ENCODE measurements at places on chromosomes 1 and 21. TPM values are rescaled to one million over a fixed set of nuclear protein-coding genes. Genes with fewer than 3 reads are reported as not detected.

DNA sequence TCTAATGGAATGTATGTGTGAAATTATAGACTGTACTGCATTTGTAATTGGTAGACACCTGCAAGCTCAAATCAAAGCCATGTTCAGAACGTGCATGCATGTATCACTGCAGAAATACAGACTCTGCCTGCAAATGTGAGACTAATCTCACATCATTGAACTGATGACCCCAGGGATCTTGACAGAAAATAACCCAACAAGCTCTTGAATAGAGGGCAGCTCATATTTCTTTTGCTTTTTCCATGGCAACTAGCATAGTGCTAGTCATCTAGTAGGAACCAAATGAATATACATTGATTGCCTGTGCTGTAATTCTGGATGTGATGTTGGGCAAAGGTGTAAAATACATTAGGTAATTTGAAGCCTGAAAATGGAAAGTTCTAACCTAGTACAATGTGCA is 62.4 kb downstream of the PTPRC start:
- DNase-seq = no peak
- H3K36me3 ChIP-seq = peaks cover 35% of the 10 kb centered on the region
- H3K27ac ChIP-seq = peak overlapping the region; percentile 58
- H3K4me1 ChIP-seq = peaks cover 91% of the 10 kb centered on the region
- no peaks in the 10 kb centered on the region for H3K27me3 ChIP-seq

DNA sequence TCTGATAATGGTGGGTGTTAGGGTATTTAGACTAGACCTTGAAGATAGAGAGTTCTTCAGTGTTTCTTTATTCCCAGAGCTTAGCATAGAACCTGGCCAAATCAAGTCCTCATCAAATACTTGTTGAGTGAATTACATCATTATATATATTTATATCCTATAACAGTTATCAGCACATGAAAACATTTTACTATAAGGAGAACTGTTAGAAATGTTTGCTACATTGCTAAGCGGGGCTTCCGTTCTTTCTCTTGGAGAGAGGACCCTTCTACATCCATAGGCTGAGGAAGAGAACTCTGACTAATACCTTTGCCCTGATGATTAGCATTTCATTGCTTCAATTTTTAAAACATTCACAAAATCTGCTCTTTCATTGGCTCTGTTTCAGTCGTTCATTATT is 66.5 kb upstream of the NBL1 start:
- H3K27ac ChIP-seq = no peak overlapping the region
- no peak for DNase-seq
- peaks cover 18% of the 10 kb centered on the region for H3K4me1 ChIP-seq
- no peaks in the 10 kb centered on the region for H3K27me3 ChIP-seq
- no peaks in the 10 kb centered on the region for H3K36me3 ChIP-seq

GRCh38 chr1:2095981-2096736 is 45.9 kb downstream of the PRKCZ start:
- peaks cover 4% of the 10 kb centered on the region for H3K4me1 ChIP-seq
- H3K4me3 ChIP-seq = no peak overlapping the region
- H3K36me3 ChIP-seq = peaks cover 8% of the 10 kb centered on the region
- H3K27me3 ChIP-seq = no peaks in the 10 kb centered on the region
- no peak overlapping the region for H3K27ac ChIP-seq

DNA sequence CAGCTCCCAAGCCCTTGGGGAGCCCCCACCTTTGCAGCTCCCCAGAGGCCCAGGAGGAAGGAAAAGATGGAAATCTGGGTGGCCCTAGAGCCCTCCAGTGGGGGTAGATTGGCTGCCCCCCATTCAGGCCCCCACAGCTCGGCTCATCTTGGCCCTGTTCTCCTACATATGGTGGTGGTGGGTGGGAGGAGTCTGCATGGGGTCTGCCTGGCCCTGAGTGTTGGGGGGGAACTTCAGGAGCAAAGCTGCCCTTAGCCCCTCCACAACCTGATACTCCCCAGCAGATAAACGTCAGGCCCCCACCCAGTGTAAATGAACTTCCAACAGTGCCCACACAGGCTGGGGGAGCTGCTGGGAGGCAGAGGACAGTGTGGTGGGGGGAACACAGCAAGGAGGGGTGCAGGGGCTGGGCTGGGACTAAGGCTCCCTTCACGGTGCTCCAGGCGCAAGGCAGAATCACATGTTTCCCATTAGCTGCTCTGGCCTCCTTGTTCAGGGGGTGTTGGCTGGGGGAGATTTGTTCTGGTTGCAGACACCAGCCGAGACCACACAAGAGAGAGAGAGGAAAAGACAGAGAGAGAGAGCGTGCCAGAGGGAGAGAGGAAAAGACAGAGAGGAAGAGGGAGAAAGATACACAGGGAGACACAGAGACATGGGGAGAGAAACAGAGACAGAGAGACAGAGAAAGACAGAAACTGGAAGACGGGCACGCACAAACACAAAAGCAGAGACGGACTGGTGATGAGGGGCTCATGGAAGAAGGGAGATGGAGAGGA is 42.6 kb downstream of the AHDC1 start:
- H3K4me3 ChIP-seq = no peak overlapping the region
- H3K27ac ChIP-seq = no peak overlapping the region
- DNase-seq = no peak
- no peaks in the 10 kb centered on the region for H3K27me3 ChIP-seq
- H3K36me3 ChIP-seq = no peaks in the 10 kb centered on the region
- peaks cover 14% of the 10 kb centered on the region for H3K4me1 ChIP-seq

DNA sequence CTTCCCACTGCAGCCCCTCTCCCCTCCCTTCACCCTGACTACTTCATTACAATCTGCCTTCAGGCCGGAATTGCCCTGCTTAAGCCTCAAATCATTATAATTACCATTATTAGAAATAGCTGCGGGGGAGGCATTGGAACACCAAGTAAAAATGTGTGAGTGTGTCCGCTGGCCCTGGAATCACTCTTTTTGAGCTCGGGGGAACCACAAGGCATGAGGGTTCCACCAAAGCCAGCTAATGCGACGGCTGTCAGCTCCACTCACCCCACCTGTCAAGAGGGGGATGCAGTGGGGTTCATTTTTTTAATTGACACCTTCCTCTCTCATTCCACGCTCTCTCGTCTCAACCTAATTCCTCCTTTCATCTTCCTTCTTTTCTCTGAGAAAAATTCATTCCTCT is 177.2 kb downstream of the PBX1 start:
- H3K27me3 ChIP-seq = no peaks in the 10 kb centered on the region
- H3K36me3 ChIP-seq = no peaks in the 10 kb centered on the region
- no peak overlapping the region for H3K4me3 ChIP-seq
- no peak for DNase-seq
- no peak overlapping the region for H3K27ac ChIP-seq
- H3K4me1 ChIP-seq = no peaks in the 10 kb centered on the region

- peaks cover 2% of the 10 kb centered on the region for H3K36me3 ChIP-seq
- no peaks in the 10 kb centered on the region for H3K27me3 ChIP-seq
- H3K4me3 ChIP-seq = no peak overlapping the region
- H3K27ac ChIP-seq = no peak overlapping the region
Observed at GRCh38 chr1:147652306-147652705, 18.0 kb downstream of the ACP6 start.

Gene GJA8
- not detected for total RNA-seq

DNA sequence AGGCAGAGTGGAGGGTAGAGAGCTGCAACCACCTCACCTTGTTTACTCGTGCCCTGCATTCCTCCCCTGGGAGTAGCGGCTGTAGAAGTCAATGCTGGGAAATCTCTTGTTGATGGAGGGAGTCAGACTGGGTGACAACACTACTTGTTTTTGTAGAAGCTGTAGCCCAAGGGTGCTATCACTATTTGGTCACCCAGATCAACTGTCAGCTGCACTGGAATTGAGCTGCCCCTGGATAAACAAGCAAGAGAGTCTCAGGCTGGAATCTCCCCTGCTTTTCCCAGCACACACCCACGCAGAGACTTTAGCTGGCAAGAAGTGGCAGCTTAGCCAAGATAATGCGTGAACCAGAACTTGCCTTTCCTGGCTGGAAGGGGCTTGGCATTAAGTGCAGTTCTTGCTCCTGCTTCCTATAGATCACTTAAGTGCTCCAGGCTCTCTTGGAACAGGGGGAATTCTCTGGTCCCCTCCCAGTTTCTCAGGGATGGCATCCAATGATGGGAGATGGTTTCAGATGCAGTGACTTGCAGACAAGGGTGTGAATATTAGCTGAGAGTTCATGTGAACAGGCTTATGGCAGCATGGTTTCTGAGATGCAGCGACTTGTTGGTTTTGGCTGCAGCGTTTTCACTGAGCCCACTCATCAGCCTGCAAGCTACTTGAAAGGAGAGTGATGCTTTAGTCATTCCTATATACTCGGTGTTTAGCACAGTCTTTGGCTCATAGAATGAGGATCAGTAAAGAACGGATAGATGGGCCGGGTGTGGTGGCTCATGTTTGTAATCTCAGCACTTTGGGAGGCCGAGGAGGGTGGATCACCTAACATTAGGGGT is 16.8 kb downstream of the ATP2B4 start:
- no peak for DNase-seq
- H3K27me3 ChIP-seq = no peaks in the 10 kb centered on the region
- no peak overlapping the region for H3K27ac ChIP-seq
- H3K4me3 ChIP-seq = no peak overlapping the region
- H3K36me3 ChIP-seq = no peaks in the 10 kb centered on the region

GRCh38 chr1:226134170-226135058 is 52.1 kb downstream of the ACBD3 start:
- no peak overlapping the region for H3K4me3 ChIP-seq
- no peak overlapping the region for H3K27ac ChIP-seq
- no peaks in the 10 kb centered on the region for H3K36me3 ChIP-seq
- DNase-seq = no peak

Gene CACNA1S
- not detected for total RNA-seq

- H3K27ac ChIP-seq = no peak overlapping the region
- no peak overlapping the region for H3K4me3 ChIP-seq
- H3K4me1 ChIP-seq = no peaks in the 10 kb centered on the region
- no peak for DNase-seq
Observed at GRCh38 chr1:207941665-207942064, 30.7 kb upstream of the CD34 start.

- no peaks in the 10 kb centered on the region for H3K4me1 ChIP-seq
- no peak for DNase-seq
Observed at GRCh38 chr1:190847166-190847565, 369.5 kb upstream of the BRINP3 start.

Gene AIRE
- not detected for total RNA-seq

DNA sequence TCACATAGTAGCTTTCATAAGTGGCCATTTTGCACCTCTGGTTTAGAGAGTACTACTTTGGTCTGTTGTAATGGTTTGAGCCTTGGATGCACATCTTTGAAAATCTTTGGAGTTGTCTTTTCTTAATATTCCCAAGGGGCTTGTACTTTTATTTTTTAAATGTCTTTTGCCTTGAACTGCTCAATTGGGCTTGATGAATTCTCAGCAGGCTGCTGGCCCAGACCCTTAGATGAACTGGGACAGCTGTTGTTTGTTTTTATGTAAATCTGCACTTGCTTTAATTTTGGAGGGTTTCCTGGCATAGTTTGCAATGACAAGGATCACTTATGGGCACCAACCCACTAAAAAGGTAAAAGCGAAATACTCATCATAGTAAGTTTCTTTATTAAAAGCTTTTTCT is 24.9 kb downstream of the NGF start:
- no peak for DNase-seq
- no peaks in the 10 kb centered on the region for H3K4me1 ChIP-seq
- H3K27ac ChIP-seq = no peak overlapping the region
- H3K4me3 ChIP-seq = no peak overlapping the region
- no peaks in the 10 kb centered on the region for H3K36me3 ChIP-seq
- peaks cover 13% of the 10 kb centered on the region for H3K27me3 ChIP-seq

- peak within 1 kb of the TSS; percentile 85 for H3K27ac ChIP-seq
- peak; percentile 86 for DNase-seq
- H3K36me3 ChIP-seq = no peaks in the 10 kb centered on the region
Observed at GRCh38 chr1:52552505-52553361, at the start of gene TUT4. Gene TUT4 (minus strand): TSS chr1:52553092. CDS start chr1:52526280, 26,812 bp downstream.

Gene BNIPL
- 5.3 TPM for total RNA-seq

Measured in activated T-cell treated with anti-CD3 and anti-CD28 coated beads, Interleukin-2, amount 50 U/mL, for 72 hours (primary cell).